SHP77 (cell line): ENCODE measurements at places on chromosomes 1 and 21.

GRCh38 chr1:21618561-21619374, 50.4 kb downstream of the RAP1GAP start:
- DNase-seq = no peak

DNA sequence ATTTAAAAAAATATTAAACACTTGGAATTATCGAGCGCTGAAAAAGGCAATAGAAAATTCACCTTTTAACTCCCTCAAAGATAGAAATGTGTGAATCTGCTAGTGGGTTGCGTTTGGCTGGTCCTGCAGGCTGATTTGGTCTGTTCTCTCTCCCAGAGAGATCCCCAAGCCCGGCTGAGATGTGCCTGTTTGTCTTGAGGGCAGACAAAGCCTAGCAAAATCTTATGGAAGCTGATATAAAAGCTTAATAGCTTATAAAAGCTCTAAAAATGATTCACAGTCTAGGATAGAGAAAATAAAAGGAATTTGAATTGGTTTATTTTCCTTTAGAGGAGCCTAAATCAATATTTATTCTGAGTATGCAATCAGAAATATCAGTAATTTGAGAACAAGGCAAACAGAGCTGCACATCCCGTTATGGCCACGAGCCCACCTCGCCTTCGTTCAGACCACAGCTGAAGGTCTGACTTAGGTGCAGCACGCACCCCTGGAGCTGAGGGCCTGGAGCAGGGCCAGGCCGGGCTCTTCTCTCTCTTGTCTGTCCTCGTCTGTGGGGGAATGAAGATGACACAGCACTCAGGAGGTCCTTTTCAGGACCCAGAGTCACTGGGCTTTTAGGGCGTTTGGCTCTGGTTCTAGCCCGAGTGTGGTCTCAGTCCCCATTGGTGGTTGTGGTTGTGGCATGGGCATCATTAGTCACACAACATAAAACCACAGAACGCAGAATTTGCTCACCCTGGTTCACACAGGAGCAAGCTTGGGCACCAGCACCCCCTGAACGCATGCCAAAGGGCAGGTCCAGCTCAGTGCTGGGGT, 18.6 kb downstream of the PDE9A start:
- peak; percentile 68 for DNase-seq

GRCh38 chr1:16915627-16915973, 6.1 kb upstream of the CROCC start:
- DNase-seq = no peak

- DNase-seq = no peak
Observed at GRCh38 chr1:188551176-188551575, 1722.4 kb downstream of the PLA2G4A start.

DNA sequence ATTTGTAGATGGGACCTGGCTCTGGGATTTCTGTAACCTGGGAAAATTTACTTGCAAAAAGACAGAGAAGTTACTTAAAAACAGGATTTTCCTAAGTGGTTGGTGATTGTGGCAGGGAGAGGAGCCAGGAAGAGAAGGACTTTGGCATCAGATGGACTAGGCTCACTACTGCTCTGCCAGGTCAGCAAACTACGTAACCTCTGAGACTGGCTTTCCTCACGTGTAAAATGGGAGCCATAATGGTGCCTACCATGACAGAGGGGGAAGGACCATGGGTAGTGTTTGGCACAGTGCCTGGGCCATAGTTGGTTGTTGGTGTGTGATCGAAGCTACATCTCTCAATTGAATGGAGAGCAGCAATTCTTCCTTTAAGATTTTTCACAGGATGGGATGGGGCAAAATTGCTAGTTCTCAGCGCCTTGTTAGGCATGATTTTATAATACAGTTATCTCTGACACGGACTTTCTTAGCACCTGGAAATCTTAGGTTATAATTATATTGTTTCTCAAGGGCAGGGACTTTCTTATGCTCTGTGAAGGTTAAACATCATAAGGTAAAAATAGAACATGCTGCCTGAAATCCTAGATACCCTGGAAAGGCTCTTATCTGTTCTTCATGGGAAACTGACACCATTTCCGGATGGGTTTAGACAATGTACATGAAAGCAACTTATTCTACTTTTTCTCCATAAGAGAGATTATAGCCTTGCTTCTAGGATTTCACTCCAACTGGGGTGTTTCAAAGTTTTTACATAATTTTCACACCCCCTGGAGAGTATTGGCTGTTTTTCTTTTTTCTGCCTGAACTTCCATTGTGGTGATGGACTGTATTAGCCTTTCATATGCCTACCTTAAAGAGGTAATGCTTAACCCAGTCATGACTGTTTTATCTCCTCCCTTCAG, 10.9 kb downstream of the ROR1 start:
- DNase-seq = no peak

DNA sequence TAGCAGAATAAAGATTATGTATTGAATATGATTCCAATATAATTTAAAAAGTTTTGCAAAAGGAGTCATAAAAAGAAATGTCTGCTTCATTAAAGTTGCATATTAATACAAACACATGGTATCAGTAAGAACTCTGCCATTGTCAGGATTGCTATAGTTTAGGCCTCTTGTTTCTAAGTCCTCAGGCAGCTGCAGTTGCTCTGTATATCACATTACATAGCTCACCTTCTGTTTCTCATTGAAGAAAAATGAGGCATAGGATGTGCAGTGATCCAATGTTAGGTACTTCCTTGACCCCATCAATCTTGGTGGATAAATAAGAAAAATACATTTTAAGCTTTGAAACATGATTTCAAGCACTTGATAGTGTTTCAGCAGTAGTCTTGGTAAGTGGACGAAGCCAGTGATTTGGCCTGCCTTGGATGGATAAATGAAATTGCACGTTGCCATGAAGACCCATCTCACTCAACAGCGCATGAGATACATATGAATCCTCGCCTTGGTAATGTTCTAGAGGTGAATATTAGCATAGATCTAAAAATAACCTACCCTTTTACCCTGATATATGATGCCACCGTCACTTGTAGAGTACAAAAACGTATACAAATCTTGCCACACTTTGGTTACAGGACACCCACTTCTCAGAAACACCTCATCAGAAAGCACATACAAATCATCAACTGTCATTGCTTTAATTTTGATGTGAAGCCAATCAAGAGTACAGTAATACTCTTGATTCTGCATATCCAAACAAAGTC, 25.3 kb downstream of the ZFYVE9 start:
- DNase-seq = no peak
